ENCODE measurements at places on chromosomes 1 and 21. TPM values are rescaled to one million over a fixed set of nuclear protein-coding genes. Genes with fewer than 3 reads are reported as not detected.

The TPM3 gene
- total RNA-seq = 433 TPM

The CDC42BPA gene
- total RNA-seq = 32.7 TPM

The TTLL7 gene
- 13.8 TPM for total RNA-seq

The DRAXIN gene
- 0.06 TPM for total RNA-seq

The ZNHIT6 gene
- total RNA-seq = 17.7 TPM

The ATP1A4 gene
- not detected for total RNA-seq

The CTSE gene
- 14.6 TPM for total RNA-seq

The CCDC17 gene
- 24.0 TPM for total RNA-seq

The SNRNP40 gene
- 47.5 TPM for total RNA-seq

The HEYL gene
- total RNA-seq = 19.6 TPM

The OPRD1 gene
- 0.28 TPM for total RNA-seq

The HCRTR1 gene
- total RNA-seq = not detected

The C8B gene
- 2.8 TPM for total RNA-seq

The NHLH2 gene
- not detected for total RNA-seq

The NFASC gene
- 11.2 TPM for total RNA-seq

The IFNAR2 gene
- 38.4 TPM for total RNA-seq

The UQCRHL gene
- total RNA-seq = 4.6 TPM

The GNAT2 gene
- total RNA-seq = not detected

The REN gene
- total RNA-seq = 0.28 TPM

The ISG15 gene
- 53.6 TPM for total RNA-seq

The LCE2A gene
- not detected for total RNA-seq

The BGLAP gene
- total RNA-seq = 1.3 TPM
